ENCODE measurements at places on chromosomes 2 and 18.

GRCh38 chr2:238142382-238143205 lies 4.1 kb downstream of the KLHL30 start:
- peaks cover 24% of the 10 kb centered on the region for H3K4me1 ChIP-seq
- no peaks in the 10 kb centered on the region for H3K27me3 ChIP-seq
- no peak for DNase-seq
- no peak overlapping the region for H3K27ac ChIP-seq
- no peak overlapping the region for H3K4me3 ChIP-seq
- no peaks in the 10 kb centered on the region for H3K36me3 ChIP-seq

DNA sequence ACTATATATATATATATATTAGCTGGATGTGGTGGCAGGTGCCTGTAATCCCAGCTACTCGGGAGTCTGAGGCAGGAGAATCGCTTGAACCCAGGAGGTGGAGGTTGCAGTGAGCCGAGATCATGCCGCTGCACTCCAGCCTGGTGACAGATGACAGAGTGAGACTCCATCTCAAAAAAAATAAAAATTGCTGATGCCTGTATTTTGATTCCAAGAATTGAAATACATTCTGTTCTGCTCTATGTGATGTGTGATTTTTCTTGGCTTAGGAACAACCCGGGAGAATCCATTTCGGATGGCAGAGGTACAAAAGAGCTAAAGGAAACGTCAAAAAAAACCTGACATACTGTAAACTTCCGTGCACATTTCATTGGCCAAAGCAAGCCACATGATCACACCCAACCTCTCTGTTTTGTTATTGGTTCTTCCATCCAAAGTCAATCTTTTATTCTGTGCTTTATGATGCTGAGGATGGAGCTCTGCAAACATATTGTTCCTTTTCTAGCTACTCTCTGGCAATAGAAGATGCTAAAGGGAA lies 478.1 kb upstream of the MAP2 start:
- H3K27me3 ChIP-seq = no peaks in the 10 kb centered on the region
- no peaks in the 10 kb centered on the region for H3K4me1 ChIP-seq
- DNase-seq = no peak
- H3K36me3 ChIP-seq = no peaks in the 10 kb centered on the region
- H3K4me3 ChIP-seq = no peak overlapping the region
- H3K27ac ChIP-seq = no peak overlapping the region

- no peaks in the 10 kb centered on the region for H3K4me1 ChIP-seq
- no peak overlapping the region for H3K27ac ChIP-seq
- no peak overlapping the region for H3K4me3 ChIP-seq
- H3K36me3 ChIP-seq = no peaks in the 10 kb centered on the region
These were observed 277.7 kb upstream of the SALL3 start for GRCh38 chr18:78701771-78702396.

DNA sequence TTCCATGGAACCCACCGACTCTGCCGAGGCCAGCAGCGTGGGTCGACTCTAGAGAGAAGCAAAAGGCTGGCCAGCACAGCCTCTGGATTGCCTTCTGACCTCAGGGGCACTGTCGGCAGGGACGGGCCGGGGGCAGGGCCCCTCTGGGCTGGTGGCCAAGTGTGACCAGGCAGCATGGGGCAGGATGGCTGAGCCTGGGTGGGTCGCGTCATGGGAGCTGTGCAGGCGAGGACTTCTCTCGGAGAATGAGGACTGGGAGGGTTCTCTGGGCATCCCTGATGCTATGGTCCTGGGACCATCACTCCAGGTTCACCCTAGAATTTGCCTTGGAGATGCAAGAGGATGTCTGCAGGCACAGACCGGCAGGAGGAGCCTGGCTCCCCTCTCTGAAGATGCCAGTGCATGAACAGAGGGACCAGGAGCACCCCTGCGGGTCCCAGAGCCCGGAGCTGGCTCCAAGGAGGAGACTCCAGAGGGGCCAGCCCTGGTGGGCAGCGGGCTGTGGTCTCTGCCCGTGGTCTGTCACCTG lies 289.2 kb downstream of the NDUFA10 start:
- H3K36me3 ChIP-seq = no peaks in the 10 kb centered on the region
- H3K27me3 ChIP-seq = no peaks in the 10 kb centered on the region
- no peak overlapping the region for H3K27ac ChIP-seq
- DNase-seq = no peak
- H3K4me1 ChIP-seq = no peaks in the 10 kb centered on the region

- peaks cover 7% of the 10 kb centered on the region for H3K4me1 ChIP-seq
- DNase-seq = peak; percentile 92
- H3K27ac ChIP-seq = peak overlapping the region; percentile 57
- H3K27me3 ChIP-seq = no peaks in the 10 kb centered on the region
- H3K4me3 ChIP-seq = peak overlapping the region; percentile 81
These were observed 81.5 kb upstream of the PPM1B start for GRCh38 chr2:44087036-44087713.
